ENCODE measurements at places on chromosomes 13 and 19.

DNA sequence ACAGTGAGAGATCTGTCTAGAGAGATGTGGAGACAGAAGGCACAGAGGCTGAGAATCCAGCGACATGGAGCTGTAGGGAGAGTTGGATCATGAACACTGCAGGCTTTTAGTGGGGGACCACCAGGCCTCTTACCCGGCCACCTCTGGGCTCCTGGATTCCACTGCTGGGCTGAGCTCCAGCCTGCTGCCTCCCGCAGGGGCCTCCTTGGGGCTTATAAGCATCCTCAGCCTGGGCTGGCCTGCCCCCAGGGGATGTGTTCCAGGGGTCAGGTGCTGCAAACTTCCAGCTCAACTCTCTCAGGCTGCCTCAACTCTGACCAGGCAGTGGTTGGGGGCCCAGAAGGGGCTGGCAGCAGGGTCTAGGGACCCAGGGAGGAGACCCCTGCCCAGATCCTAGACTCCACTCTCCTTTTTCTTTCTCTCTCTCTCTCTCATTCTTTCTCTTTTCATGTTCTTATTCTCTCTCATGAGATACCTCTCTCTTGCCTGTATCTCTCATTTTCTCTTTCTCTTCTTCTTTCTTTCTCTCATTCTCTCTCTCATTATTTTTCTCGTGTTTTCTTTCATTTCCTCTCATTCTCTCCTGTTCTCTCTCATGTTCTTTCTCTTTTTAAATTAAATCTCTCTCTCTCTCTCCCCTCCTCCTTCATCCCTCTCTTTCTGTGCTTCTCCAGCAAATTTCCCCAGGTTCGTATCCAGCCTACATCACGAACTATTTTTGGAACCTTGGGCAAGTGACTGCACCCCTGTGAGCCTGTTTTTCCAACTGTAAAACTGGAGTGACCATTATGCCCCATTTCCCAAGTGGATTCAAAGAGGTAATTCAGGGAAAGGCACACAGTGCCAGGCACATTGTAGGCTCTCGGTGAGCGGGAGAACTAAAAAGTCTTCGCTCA, at the start of gene KLK4:
TSS of gene KLK4 (minus strand) at position 190 of the 896 bp plus-strand sequence. CDS start 657 bp downstream, outside the sequence.
- no peak for DNase-seq

GRCh38 chr13:47843005-47843404, 158.1 kb downstream of the SUCLA2 start:
- no peak for DNase-seq

GRCh38 chr13:40776681-40777165, 5.7 kb upstream of the MRPS31 start:
- peak; percentile 56 for DNase-seq

GRCh38 chr19:17325881-17326594, 8.6 kb downstream of the ANO8 start:
- no peak for DNase-seq

GRCh38 chr13:39607876-39608275, 4.9 kb upstream of the LHFPL6 start:
- no peak for DNase-seq

DNA sequence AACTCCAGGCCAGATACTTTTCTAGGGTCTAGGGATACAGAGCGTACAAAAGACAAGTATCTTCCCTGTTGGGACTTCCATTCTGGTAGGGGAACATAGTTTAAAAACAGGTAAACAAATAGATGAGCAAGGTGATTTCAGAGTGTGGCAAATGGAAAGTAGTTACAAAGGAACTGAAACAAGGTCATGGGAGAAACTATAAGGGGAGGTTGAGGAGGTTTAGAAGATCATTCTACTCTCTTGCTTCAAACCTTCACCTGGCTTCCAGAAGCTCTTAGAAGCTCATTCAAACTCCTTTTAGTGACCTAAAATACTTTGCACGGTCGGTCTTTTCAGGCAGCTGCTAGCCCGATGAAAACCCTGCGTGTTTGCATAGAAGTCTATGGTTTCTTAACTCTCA, 9.1 kb downstream of the FFAR2 start:
- DNase-seq = no peak

- no peak for DNase-seq
These were observed 355.8 kb upstream of the HTR2A start for GRCh38 chr13:47252627-47253026.

DNA sequence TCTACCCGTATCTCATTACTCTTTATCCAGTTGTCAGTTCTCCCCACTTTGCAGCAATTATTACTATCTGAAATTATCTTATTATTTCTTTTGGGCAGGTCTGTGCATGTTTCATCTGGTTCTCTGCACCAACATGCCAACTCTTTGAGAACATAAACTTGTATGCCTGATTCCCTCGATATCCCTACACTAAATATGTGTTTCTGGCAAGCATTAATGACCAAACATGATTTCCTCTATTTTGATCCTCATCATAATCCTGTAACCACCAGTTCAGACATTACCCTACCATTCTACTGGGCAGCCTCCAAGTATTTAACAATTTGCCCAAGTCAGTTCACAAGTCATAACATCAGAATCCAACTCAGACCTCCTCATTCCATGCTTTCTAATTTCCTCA, 426.1 kb downstream of the FOXO1 start:
- no peak for DNase-seq

GRCh38 chr19:10760273-10760944, 42.5 kb downstream of the DNM2 start:
- peak; percentile 47 for DNase-seq

DNA sequence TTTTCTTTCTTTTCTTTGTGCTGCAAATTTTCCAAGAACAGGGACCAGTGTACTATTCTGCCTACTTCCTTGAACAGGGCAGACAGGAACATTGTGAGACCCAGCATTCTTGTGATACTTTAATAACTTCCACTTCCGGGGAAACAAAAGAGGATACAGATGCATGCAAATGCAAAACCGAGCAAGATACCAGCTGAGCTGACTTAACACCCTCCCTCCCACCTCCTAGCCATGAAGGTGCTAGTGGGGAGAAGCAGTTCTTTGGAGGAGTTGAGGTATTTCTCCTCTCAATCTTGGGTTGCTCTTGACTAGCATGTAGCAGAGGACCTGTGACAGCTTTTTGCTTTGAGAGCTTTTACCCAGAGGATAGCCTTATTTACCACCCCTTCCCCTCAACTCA, 111.2 kb downstream of the KLF5 start:
- no peak for DNase-seq

DNA sequence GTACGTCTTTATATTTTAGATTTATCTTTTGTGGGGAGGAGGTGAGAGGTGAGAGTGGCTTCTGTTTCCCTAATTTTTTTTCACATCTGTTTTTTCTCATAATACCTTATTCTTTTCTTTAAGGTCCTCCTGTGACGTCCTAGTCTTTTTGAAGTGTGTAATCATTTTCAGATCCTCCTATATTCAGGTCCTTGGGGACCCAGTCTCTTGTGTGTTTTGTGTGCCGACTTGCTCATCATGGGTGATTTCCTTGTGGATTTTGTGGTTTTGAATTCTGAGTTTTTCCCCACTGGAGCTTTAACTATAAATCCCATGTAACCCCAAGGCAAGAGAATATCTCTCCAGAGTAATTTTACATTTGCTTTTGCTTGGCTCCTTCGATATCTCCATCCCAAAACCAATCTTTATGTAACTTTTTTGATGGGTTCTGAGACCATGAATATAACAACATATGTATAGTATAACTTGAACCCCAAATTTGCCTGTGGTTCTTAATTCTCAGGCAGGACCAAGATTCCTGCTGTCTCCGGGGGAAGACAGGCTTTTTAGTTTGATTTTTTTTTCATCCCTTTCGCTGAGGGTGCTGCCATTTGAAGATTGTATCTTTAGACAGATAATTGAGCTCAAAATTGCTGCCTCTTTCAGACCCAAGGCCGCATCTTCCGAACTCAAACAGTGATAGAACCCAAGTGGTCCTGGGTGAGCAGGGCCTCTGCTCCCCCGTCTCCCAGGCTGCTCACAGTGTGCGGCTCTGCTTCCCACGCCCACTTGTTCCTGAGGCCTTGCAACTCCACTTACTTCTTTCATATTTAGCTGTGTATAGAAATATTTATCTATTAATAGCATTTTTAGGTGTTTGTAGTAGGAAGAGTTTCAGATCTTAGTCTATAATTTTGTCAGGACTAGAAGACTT, 59.1 kb upstream of the GPR183 start:
- no peak for DNase-seq

DNA sequence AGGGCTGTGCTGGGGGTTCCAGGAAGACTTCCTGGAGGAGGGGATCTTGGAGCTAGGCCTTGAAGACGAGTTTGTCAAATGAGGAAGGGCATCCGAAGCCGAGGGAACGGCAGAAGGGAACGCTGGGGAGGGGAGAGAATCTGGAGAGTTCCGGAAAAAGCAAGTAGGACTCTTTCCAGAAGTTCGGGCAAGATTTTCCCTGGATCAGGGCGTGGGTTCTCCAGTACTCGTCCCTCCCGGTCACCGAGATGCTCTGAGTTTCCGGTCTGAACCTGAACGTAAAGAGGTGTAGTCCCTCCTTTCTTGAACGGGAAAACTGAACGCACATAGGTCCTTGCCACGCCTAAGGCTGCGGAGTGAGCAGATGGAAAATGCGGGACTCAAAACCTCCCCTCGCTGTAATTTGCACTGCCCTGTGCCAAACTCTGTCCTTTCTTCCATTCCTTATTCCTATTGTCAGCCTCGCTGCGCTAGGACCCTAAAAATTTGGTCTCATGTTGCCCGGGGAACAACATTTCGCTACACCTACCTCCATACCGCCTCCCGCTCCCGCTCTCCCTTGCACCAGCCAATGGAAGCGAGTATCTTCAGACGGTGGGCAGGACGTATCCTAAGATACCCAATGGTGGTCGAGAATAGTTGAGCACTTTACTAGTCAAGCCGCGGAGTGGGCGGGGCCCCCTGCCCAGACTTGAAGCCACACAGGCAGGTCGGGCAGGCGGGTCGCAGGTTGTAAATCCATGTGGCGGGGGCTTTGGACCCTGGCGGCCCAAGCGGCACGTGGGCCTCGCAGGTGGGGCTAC, at the start of gene GTPBP3:
TSS of gene GTPBP3 (plus strand) at position 682 of the 803 bp plus-strand sequence. CDS start at position 741, 59 bp downstream.
- peak; percentile 98 for DNase-seq

GRCh38 chr19:18149596-18149975, 3.4 kb upstream of the PIK3R2 start:
- DNase-seq = no peak

GRCh38 chr19:17390665-17391370, 3.2 kb downstream of the CCDC194 start:
- peak; percentile 84 for DNase-seq

DNA sequence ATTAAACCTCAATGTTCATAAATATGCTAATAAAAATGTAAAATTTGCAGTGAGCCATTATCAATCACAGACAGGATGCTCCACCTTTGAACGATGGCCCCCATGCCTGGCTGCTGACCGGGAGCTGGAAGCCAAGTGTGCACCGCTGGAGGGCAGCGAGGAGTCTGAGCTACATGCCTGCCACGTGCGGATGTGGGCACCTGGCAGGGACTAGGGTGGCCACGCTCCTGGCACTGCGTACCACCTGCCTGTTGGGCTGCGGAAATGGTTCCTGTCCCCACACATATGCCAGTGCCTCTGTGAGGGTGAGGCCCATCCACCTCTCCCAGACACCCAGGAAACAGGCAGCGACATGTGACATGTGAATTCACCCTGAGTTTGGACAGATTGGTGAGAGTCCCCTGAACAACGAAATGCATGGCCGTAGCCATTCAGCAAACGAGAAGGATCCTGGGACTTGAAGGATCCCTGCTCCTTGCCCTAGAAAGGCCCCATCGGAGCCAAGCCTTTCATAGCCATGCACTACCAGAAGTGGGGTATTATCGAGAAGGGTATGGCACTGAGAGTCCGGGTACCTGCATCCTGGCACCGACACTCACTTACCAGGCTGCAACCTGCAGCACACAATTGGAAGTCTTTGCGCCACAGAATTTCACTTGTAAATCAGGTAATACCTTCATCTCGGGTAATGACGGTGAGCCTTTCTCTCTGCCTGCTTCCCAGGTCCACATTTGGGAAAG, 35.8 kb downstream of the TSHZ3 start:
- no peak for DNase-seq

DNA sequence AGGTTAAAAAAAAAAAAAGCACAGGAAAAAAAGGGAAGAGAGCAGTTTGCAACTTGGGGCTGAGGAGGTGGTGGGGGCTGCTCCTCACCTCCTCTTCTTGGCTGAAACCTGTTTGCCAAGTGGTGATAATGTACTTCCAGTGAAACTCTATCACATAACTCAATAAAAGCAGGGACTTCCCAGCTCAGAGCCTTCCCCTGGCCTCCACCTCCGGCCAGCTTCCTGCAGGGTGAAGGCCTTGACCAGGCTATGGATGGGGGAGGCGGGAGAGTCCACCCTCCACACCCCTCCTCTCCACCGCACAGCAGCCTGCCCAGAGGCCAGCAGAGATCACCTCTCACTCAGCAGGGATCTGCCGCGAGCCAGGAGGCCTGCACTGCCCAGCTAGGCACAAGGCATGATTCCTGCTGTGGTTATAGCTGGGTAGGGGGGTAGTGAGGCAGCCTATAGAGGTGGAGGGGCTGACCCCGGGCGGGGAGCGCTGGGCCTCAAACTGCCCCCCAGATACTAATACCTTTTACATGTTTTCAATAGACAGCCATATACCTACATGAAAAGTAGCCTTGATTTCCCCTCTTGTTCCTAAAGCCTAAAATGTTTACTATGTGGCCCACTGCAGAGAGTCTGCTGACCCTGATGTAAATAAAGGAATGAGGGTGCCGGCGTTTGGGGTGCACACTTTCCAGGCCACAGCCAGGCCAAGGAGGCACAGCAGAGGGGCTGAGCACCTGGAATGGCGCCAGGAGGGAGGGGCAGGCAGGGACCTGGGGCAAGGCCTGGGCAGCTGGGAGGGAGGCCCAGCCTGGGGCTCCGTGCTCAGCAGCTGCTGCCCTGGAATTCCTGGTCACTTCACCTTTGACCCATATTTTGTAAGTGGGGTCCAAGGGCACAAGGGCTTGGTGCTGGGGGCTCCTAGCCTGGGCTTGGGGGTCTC, 10.3 kb downstream of the ZNF787 start:
- DNase-seq = no peak

- DNase-seq = no peak
These were observed 54.4 kb upstream of the RGCC start for GRCh38 chr13:41402691-41403511.

GRCh38 chr19:4977299-4978174, 8.6 kb downstream of the KDM4B start:
- DNase-seq = no peak

DNA sequence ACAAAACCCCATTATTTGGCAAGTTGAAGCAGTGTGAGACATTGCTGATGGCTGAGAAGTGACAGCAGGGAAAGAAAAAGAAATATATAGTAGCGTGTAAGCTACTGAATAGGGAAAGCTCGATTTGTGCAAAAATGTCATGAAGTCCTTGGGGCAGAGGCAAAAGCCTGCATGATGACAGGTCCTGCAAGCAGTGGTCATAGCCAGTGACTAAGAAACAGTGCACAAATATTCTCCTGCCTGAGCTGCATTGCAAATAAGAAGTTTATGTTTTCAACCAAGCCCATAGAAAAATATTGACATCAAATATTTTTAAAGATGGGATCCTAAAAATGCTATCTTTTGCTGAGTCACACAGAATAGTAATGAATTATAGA, 270.0 kb downstream of the SLITRK6 start:
- no peak for DNase-seq

- DNase-seq = no peak
These were observed 180.4 kb downstream of the RBM26 start for GRCh38 chr13:79225487-79226232.

- DNase-seq = no peak
These were observed 284.0 kb downstream of the OXGR1 start for GRCh38 chr13:96710166-96710862.

GRCh38 chr19:35869327-35870123, 1.2 kb downstream of the APLP1 start:
- DNase-seq = peak; percentile 84

- DNase-seq = no peak
These were observed 575.1 kb downstream of the EFNB2 start for GRCh38 chr13:105960326-105960725.

GRCh38 chr13:113049521-113049941, 56.1 kb upstream of the F7 start:
- no peak for DNase-seq

- no peak for DNase-seq
These were observed 98.1 kb downstream of the SERP2 start for GRCh38 chr13:44471686-44472085.

Data from stimulated activated CD8-positive, alpha-beta memory T cell treated with anti-CD3 and anti-CD28 coated beads, Interleukin-7, amount 100 ng/mL, for 48 hours (primary cell).